ENCODE measurements at places on chromosomes 13 and 19.

DNA sequence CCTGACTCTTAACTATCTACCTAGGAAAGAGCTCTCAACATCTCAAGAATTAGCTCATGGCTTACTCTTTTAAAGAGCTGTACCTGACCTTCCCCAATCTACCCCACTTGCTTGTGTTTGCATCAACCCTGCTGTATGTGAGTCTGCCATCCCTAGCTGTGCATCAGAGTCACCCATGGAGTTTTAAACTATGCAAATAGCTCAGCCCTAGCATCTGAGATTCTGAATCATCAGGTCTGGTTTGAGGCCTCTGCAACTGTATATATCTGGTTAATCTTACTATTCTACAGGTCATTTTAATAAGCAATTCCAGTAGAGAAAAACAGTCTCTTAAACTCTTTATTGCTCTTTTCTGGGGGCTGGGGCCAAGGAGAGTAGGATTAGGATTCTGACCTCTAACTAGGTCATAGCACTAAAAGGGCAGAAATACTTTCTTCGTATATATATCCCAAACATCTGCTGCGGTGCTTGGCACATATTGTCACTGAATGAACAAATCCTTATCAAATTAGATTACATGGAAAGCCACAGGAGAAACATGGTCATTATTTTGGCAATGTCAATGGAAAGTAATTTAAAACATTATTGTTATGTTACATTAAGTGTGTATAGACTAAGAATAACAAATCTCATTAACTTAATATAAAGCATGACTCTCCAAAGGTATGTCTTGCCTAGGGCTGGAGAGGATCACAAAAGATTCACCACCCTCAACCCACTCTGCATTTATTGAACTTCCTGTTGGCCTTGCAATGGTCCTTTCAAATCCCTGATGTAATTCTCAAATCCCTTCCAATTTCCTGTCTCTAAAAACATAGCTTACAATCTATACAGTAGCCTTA, 232.2 kb downstream of the DACH1 start:
- DNase-seq, result peak; percentile 63

GRCh38 chr13:110138700-110139036, 168.3 kb downstream of the COL4A1 start:
- DNase-seq, result no peak

- peak; percentile 52 for DNase-seq
Measured at GRCh38 chr19:510606-511100, 3.4 kb downstream of the TPGS1 start.

GRCh38 chr13:47291107-47291656, 394.3 kb upstream of the HTR2A start:
- no peak for DNase-seq

GRCh38 chr13:45194081-45194939, 6.5 kb downstream of the KCTD4 start:
- peak; percentile 38 for DNase-seq

GRCh38 chr13:93750676-93751075, 524.1 kb downstream of the GPC6 start:
- DNase-seq, result no peak

GRCh38 chr13:73873940-73874830, 260.0 kb downstream of the KLF12 start:
- DNase-seq, result no peak

DNA sequence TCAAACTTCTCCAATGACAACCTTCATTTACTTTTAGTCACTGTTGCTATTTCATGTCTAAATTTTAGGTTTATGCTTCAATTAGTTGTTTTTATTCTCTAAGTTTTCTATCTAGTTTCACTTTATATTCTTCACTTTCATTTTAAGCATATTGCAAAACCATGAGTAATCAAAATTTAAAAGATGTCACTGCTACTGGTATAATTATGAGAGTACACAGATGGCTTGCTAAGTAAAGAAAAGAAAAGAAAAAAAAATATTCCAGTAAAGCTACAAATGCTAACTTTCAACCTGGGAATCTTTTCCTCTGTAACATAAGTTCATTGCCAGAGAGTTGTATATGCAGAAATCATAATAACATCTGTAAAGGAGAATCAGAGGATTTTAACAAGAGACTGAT, 1624.7 kb downstream of the PCDH9 start:
- no peak for DNase-seq

DNA sequence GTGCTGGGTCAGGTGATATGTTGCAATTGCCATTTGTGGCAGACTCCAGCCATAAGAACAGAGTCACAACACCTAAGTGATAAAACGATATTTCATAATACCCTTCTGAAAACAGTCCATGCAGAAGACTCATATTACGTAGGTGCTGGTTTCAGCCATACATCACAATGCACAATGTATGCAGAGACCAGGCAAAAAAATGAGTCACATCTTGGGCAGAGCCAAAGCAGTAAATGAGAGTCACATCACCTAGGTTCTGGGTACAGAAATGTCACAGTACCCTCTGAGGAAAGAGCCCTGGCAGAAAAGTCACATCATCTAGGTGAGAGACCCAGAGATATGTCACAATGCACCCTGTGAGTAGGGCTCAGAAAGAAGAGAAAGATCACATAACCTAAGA, 125.2 kb upstream of the ZNF91 start:
- DNase-seq, result no peak

- DNase-seq, result no peak
Measured at GRCh38 chr13:50829896-50830295, 13.6 kb downstream of the DLEU7 start.

- DNase-seq, result peak; percentile 39
Measured at GRCh38 chr19:771332-771785, 20.4 kb downstream of the MISP start.

DNA sequence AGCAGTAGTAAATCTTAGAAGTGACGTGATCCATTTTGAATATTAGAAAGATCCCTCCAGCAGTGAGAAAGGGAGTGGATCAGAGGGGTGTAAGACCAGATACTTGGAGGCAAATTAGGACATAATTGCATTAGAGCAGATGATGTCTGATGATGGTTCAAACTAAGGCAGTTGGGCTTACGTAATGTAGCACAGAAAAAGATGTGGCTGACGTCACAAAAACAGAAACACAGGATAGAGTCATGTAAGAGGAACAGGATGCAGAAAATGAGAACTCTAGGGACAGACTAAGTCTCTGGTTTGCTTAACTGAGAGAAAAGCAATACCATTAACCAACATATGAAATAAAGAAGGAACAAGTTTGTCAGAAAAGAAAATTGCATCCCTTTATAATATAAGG, 392.5 kb upstream of the DACH1 start:
- DNase-seq, result no peak

GRCh38 chr13:84812078-84812477, 929.8 kb upstream of the SLITRK1 start:
- no peak for DNase-seq

DNA sequence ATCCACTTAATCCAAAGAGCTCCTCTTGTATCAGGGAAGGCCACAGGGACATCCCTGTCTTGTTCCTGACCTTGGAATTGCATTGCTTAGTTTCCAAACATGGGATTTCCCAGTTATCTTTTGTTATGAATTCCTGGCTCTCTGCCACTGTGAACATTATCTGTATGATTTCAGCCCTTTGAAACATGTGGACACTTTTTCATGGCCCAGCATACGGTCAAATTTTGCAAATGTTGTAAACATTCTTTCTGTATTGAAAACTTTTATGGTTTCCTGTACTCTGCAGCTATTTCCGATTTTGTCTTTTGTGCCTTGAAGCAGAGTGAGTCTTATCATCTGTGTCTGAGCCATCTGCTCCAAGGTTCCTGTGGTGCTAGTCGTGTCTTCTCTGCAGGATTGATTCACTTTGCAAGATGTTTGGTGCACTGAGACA, 4.5 kb upstream of the CFAP97D2 start:
- no peak for DNase-seq

- no peak for DNase-seq
Measured at GRCh38 chr19:54021363-54021762, 29.9 kb downstream of the CACNG6 start.

- DNase-seq, result no peak
Measured at GRCh38 chr19:5130371-5131030, 161.6 kb downstream of the KDM4B start.

DNA sequence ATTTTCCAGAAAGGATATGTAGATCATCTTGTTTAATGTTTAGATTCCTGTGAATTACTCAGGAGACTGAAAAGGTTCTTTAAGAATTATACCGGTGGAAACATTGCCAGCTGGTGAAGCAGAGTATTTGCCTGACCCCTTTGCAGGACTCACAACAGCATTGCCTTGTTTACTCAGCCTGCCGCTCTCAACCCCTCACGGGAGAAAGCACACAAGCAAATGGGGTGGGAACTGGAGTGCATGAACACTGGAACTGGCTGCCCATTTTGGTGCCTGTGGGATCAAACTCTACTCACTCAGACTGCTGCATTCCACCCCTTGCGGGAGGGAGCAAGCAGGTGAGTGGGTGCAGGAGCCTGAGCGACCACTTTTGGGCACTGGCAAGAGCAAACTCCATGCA, 804.7 kb upstream of the SLITRK1 start:
- no peak for DNase-seq

GRCh38 chr19:6719992-6720368, 470 bp downstream of the C3 start:
- DNase-seq, result no peak

DNA sequence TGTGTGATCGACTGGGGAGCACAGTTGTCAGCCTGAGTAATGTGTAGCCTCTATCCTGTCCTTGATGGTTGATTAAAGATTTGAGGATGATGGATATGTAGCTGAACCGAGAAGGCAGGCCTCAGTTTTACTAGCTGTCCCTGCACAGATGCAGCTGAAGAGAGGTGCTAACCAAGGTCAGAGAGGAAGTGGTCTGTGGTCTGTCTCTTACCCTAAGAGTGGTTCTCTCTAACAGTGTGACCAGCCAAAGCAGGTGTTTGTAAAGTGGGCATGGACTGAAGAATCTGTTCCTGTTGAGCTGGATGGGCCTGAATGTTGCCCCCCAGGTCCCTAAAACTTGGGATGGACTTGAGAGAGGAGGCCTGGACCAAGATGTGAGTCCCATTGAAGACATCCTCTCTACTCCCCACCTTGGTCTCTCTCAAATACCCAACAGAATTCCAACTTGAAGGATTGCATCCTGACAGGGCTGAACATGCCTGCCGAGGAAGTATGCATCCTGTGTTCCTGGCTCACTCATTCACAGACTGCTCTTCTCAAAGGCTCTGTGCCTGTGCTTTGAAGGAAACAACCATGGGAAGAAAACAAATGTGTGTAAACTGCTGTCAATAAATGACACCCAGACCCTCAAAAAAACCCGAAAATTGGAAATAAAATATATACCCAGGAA, 223.8 kb downstream of the MAB21L1 start:
- DNase-seq, result no peak

- DNase-seq, result no peak
Measured at GRCh38 chr19:31332096-31332495, 17.1 kb downstream of the TSHZ3 start.

DNA sequence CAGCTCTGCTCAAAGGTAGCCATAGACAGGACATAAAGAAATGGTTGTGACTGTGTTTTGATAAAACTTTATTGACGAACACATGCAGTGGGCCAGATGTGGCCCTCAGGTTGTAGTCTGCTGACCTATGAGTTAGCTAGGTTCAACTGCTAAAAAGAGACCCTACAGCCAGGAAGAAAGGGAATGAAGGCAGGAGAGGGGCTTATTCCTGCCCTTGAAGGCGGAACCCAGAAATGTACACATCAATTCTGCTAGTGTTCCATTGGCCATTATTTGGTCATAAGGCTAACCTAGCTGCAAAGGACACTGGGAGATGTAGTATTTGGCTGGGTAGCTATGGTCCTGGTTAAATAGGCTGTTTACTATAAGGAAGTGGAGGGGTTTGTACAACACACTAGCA, 18.0 kb downstream of the APBA3 start:
- DNase-seq, result no peak

- DNase-seq, result no peak
Measured at GRCh38 chr19:55099557-55100506, 17.6 kb downstream of the PPP1R12C start.

DNA sequence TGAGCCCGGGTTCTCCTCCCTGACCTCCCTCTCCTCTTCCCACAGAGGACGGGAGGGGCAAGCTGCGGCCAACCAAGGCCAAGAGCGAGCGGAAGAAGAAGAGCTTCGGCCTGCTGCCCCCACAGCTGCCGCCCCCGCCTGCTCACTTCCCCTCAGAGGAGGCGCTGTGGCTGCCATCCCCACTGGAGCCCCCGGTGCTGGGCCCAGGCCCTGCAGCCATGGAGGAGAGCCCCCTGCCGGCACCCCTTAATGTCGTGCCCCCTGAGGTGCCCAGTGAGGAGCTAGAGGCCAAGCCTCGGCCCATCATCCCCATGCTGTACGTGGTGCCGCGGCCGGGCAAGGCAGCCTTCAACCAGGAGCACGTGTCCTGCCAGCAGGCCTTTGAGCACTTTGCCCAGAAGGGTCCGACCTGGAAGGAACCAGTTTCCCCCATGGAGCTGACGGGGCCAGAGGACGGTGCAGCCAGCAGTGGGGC, 162.2 kb downstream of the KDM4B start:
- no peak for DNase-seq

DNA sequence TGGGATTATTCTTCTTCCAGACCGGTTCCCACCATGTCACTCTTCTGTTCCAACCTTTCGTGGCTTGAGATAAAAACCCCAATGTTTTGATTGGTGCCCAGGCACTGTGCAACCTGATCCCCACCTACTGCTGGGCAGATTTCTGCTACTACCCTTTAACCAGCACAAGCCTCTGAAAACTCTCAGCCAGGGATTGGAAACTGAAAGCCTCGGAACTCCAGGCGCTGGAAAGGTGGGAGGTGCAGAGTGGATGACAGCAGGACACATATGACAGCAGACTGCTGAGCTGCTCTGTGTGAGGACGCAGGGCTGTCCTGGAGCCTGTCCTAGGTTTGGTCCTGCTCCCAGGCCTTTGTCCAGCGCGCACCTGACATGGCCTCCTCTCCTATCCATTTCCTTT, 68.5 kb upstream of the GTF3A start:
- no peak for DNase-seq

GRCh38 chr19:8457209-8457608, 12.4 kb downstream of the HNRNPM start:
- DNase-seq, result no peak

GRCh38 chr19:56405062-56405461, 930 bp downstream of the ZNF583 start:
- no peak for DNase-seq

DNA sequence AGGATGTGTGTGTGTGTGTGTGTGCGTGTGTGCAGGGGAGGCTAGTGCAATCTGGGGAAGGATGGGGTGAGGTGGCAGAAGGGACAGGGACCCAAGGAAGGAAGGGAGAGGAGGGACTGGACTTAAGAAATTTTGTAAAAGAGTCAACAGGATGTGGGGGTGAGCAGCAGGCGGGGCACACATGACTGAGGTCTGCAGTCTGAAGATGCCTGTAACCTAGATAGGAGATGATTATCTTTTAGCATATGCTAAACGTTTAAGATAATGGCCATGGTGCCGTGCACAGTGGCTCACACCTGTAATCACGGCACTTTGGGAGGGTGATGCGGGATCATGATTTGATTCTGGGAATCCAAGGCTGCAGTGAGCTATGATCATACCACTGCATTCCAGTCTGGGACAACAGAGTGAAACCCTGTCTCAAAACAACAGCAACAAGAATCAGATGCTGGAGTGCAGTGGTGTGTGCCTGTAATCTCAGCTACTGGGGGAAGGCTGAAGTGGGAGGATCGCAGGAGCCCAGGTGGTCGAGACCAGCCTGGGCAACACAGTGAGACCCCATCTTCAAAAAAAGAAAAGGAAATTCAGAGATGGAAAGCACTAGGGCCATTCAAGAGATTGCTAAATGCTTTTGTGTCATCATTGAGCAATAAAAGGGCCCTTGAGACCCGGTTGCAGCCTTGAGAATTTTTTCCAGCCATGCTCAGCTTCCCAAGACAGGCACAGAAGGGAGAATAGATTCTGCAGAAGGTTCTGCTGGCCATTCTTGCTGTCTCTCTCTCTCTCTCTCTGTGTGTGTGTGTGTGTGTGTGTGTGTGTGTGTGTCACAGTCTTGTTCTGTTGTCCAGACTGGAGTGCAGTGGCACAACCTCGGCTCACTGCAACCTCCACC, 3.8 kb upstream of the ZNF414 start:
- no peak for DNase-seq

All from NCI-H526 (cell line).